Thyroid gland (tissue), 4 donors: ENCODE measurements at places on chromosomes 6 and 20.

GRCh38 chr6:111614833-111615582 lies 9.3 kb upstream of the TRAF3IP2 start:
- DNase-seq, result peak; percentile 82

- no peak for DNase-seq
These were observed 143.5 kb upstream of the SUPT3H start for GRCh38 chr6:45521226-45521625.

GRCh38 chr6:99458319-99458718 lies 33.2 kb upstream of the PNISR start:
- DNase-seq, result no peak

GRCh38 chr6:818196-818595 lies 125.3 kb upstream of the EXOC2 start:
- no peak for DNase-seq

GRCh38 chr20:48739395-48740291 lies 88.2 kb downstream of the PREX1 start:
- no peak for DNase-seq

- no peak for DNase-seq
These were observed 17.0 kb downstream of the RNF217 start for GRCh38 chr6:124979294-124979678.

GRCh38 chr6:108737594-108738546 lies 110.4 kb upstream of the ARMC2 start:
- DNase-seq, result no peak

GRCh38 chr6:10659699-10660348 lies 34.6 kb downstream of the C6orf52 start:
- peak; percentile 6 for DNase-seq

DNA sequence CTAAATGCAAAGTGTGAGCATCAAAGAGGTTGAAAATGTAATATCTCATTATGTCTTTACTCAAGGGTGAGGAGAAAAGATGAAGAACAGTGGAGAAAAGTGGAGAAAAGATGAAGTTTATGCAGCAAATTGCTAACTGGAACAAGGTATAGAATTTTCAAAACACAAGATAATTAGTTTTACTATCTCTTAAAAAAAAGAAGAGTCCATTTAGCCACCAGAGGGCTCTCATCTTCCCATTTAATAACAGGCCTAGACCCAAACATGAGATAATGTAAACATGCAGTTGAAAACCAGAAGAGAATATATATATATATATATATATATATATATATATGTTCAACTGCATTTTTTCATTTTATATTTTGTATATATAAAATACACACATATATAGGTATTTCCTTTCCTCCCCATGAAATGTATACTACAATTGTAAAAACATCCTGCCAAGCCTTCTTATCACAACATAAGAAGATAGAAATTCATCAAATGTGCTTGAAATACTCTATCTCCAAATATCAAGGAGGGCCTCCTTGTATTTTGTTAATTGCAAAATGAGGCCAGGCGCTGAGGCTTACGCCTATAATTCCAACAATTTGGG lies 78.4 kb downstream of the ADTRP start:
- DNase-seq, result no peak

GRCh38 chr6:164378330-164378729 lies 931.1 kb downstream of the C6orf118 start:
- no peak for DNase-seq

DNA sequence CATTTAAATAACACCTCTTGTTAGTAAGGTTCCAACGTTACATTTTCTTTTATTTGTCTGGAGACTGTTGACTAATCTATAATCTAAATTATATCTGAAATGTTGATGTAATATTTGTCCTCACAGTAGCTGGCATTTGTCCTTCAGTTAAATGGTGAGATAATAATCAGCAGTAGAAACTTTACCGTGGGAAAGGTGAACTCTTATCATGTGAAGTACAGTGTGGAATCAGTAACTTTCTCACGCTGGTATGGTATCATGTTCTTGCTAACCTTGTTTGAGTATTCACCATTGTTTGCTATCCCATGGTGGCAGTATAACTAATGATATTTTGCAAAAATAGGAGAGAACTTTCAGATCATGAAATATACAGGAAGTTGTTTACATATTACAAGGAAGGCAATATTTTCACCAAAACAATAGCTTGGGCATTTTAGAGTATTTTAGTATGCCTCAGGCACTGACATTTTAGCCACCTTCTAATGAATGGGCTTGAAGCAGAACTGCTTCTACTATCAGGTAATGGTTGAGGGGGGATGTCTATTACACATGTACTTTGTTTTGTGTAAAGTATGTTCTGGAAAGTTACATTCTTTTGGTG lies 4.8 kb downstream of the GMNN start:
- DNase-seq, result no peak

DNA sequence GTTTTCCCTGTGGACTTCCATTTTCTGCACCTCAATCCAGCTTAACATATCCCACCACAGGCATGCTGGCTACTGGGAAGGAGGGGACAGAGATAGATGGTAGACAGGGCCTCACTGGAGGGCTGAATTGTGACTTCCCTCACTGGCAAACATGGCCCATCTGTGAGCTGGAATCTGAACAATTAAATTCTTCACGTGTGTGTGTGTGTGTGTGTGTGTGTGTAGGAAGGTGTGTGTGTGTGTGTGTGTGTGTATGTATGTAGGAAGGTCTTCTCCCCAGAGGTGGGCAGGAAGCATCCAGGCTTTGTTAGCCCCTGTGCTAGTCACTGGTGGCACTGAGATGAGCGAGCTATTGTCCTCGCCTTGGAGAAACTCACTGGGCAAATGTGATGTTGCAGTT lies 5.4 kb upstream of the TOX2 start:
- no peak for DNase-seq

- no peak for DNase-seq
These were observed 320.2 kb upstream of the SULF2 start for GRCh38 chr20:48105526-48105925.

DNA sequence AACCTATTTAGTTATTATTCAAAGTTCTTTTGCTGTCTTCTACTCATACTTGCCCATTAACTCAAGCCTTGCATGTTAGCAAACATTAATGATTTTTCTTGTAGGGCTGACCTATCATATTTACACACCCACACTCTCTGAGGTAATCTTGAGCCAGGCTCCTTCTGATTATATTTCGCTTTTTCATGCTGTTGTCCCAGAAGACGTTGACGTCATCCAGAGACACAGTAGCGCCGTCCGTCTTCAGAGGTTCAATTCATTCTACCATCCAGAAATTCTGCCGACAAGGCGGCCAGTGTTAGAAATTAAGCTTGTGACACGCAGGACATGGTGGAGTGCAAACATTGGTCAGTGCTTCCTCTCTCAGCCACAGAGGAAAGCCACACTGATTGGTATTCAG lies 584.7 kb downstream of the BMP2 start:
- no peak for DNase-seq

GRCh38 chr20:46357030-46357514 lies 48.8 kb upstream of the CDH22 start:
- DNase-seq, result peak; percentile 48

GRCh38 chr6:41824571-41825569 lies 37.4 kb downstream of the TOMM6 start:
- DNase-seq, result no peak

GRCh38 chr6:36772397-36772796 lies 66.8 kb downstream of the CPNE5 start:
- no peak for DNase-seq

- peak; percentile 8 for DNase-seq
These were observed 229.4 kb downstream of the ALDH8A1 start for GRCh38 chr6:134720353-134721059.

- DNase-seq, result no peak
These were observed 40.7 kb downstream of the KCNK5 start for GRCh38 chr6:39188571-39188970.

GRCh38 chr20:1898482-1899240 lies 3.5 kb downstream of the SIRPA start:
- DNase-seq, result no peak

GRCh38 chr6:169409742-169410312 lies 156.2 kb upstream of the THBS2 start:
- no peak for DNase-seq

DNA sequence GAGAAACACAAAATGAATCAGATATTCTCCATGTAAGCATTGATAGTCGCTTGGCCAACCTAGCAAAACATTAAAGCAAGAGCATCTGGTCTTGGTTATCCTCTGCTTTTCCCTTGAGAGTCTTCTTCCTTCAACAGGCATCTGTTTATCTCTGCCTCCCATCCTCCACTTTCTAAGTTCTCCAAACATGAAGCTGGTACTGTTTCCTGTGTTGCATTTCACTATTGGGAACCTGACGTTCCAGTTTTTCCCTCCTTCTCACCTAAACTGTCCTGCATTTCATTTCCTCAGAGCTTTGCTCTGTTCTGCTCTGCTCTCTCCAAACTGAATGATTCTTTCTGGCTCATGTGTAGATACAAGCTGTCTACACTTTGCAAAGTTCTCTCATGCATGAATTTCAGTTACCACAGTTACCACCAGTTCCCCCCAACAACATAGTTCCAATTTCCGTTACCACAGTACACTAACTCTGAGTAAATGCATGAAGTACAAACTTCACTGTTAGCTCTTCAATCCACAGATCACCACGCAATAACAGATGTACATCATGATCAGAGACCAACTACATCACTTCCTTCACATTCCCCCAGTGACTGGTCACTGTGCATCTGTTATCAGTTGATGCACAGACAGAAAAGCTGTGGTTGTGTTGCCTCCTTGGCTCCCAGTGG lies 86.7 kb upstream of the F13A1 start:
- DNase-seq, result no peak

DNA sequence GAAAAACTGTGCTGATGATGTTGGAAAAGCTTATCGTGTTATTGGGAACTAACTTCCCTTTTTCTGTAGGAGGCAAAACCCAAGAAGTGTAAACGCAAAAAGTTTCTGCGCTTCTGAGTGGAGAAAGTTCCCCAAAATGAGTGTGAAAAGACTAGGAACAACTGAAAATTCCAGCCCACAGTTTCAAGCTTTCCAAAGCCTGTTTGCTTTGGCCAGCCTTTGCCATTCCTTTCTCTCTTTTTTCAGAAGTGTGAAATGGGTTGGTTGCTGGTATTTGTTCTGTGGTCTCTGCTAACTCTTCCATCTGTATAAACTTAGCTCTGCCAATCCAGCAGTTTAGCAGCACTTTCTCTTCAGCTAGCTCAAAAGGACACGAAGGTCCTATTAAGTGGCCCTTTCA lies 491.3 kb downstream of the MAFB start:
- no peak for DNase-seq

DNA sequence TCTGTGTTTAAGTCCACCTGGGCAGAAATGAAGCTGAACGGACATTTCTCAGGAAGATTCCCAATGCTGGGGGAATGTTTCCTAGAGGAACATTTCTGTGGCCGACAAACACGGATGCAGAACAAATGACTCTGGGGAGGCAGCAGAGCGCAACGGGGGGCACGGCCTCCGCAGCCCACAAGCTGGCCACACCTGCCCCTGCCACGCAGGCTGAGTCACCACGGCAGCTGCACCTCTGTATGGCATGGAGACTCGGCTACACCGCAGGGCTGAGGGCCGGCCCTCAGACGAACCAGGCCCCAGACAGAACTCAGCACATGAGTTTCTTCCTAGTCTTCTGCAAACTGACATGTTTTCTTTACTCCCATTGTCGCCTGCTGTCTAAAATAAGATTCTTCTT lies 10.0 kb upstream of the PRR18 start:
- no peak for DNase-seq

DNA sequence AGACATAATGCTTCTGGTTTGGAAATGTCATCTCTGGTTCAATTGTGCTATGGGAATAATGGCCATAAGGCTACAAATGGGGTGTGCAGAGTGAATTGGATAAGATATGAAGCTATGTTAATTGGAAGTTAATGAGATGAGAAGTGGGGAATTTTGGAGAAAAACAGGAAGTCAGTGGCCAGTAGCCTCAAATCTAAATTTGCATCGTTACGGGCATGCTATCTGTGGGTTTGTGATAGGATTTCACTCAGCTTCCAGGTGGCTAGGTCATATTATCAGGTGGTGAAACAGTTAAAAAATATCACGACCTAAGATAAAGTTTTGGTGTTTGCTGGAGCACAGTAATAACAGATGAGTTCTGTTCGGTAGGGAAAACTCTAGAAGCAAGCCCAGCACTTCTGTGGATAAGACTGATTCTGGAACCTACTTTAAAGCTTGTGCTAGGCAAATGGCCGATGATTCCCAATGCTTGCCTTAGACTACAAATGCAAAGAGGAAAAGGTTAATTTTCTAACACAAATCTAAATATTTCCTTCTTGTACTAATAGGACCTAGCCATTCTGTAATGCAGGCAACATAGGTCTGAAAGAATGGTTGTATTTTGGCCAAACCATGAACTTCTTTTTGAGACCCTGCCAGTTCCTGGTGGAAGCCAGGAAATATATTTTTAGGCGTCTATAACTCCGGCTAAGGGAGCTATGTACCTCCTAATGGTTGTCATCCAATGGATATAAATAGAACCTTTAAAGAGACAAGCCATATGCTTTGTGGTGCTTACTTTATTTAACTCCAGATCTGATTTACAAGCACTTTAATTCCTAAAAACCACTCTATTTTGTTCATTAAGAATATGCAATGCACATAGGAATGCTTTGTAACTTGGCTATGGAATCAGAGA lies 111.0 kb downstream of the PLCB1 start:
- DNase-seq, result no peak

- no peak for DNase-seq
These were observed 28.8 kb downstream of the KIZ start for GRCh38 chr20:21154692-21155091.

DNA sequence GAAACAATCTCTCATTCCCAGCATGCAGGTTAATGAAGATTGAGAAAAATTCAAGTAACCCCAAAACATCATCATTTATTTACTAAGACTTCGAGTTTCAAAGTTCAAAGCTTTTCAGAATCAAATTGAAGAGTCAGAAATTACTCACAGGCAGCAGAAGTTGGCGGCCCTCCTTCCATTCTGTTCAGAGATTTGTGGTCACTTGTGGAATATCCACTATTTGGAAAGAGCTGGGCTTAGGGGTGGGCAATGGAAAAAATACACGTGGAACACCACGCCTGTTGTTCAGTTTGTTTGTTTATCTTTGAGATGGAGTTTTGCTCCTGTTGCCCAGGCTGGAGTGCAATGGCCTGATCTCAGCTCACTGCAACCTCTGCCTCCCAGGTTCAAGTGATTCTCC lies 108.6 kb upstream of the NAA20 start:
- no peak for DNase-seq

DNA sequence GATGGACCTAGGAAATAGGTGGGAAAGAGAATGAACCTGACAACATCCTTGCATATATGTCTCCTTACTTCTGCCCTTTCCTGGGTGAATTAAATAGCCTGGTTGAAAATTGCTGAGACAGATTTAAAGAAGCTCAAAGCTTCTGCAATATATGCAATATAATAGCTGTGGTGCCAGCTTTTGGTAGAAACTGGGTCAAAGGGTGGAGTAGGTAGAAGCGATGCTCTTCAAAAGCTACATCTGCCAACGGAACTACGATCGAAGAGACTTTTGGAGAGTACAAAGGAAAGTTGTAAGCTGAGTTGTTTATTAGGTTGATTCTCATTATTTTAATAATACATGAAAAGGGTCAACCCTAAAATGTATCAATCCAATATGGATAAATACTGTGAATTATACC lies 22.8 kb upstream of the TTK start:
- DNase-seq, result no peak

- DNase-seq, result no peak
These were observed 301.0 kb upstream of the RUNX2 start for GRCh38 chr6:45027126-45027525.
